ENCODE measurements at places on chromosomes 5 and 9.

- DNase-seq = no peak
Observed at GRCh38 chr9:136105398-136106135, 10.5 kb upstream of the NACC2 start.

- DNase-seq = no peak
Observed at GRCh38 chr5:154206311-154206710, 15.8 kb downstream of the GALNT10 start.

GRCh38 chr5:18465833-18466681 lies 831.8 kb downstream of the TAF11L14 start:
- peak; percentile 77 for DNase-seq

DNA sequence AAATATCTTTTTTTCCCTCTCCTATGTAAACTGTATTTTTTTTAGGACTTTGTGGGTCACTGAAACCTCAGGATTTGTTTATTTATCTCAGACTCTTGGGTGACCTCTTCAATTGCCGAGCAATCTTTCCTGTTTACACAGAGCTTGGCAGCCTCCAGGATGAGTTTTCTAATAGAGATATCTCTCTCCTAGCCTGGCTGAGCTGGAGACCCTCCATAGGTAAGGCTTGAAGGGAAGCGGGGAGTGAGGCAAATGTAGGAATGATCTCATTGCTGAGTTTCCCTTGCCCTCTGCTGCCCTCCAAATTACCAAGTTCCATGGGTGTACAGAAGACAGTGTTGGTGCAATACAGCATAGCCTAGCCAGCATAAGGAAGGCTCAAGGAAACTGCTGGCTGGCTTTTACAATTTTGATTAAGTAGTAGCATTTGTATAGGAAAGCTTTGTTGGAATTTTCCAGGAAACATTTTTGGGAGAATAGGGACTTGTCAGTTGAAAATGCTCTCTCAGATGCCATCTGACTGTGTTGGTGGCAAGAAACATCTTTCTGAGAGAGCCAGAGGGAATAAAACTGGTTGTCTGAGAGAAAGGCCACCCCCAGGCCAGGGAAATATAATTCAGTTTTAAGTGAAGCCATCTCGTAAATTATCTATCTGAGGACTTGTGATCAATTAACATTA lies 116.0 kb downstream of the NMUR2 start:
- no peak for DNase-seq

DNA sequence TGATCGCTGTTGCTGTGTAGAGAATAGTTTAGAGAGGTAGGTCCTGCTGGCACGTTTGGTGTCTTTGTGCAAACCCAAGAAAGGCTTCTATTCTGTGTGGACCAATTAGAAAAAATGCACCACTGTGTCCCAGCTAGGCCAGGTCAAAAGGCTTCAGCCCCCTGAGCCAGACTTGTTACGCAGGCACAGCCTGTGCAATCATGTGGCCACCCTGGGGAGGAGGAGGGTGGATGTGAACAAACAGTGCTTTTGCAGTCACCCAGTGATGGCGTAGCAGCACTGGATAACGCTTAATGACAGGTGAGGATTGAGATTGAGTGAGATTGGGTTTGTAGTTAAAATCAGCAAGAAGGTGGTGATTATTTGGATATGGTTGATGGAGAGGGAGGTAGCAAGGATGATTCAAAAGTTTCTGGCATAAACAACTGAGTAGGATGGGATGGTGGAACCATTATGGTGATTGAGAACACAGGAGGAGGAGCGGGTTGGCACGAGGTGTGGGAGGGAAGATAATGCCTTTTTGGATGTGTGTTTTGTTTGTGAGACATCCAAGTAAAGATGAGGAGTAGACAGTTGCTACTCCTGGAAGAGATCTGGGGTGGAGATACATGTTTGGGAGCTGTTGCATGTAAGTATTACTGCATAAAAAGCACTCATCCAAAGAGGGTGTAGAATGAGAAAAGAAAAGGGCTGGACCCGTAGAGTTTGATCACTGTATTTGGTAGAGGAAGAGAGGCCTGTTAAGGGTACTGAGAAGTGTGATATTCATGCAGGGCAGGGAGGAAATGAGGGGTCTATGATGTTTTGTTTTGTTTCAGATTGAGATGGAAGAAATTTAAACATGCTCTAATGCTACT lies 6.7 kb downstream of the GCNT1 start:
- DNase-seq = no peak

DNA sequence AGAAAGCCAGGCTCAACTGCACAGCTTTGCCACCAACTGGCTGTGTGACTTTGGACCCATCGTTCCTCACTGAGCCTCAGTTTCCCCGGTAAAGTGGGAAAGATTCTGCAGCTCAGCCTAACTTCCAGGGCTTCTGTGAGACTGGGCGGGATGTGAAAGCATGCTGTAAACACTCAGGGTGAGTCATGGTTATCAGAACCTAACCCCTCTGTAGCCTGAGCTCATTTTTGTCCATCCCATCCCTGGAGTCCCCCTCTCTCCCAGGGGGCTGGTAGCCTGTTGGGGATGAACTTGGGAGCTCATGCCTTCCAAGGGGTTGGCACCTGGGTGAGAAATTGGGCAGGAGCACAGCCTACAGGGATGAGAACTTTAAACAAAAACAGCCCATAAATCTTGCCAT lies 2.3 kb downstream of the CCDC69 start:
- peak; percentile 50 for DNase-seq

DNA sequence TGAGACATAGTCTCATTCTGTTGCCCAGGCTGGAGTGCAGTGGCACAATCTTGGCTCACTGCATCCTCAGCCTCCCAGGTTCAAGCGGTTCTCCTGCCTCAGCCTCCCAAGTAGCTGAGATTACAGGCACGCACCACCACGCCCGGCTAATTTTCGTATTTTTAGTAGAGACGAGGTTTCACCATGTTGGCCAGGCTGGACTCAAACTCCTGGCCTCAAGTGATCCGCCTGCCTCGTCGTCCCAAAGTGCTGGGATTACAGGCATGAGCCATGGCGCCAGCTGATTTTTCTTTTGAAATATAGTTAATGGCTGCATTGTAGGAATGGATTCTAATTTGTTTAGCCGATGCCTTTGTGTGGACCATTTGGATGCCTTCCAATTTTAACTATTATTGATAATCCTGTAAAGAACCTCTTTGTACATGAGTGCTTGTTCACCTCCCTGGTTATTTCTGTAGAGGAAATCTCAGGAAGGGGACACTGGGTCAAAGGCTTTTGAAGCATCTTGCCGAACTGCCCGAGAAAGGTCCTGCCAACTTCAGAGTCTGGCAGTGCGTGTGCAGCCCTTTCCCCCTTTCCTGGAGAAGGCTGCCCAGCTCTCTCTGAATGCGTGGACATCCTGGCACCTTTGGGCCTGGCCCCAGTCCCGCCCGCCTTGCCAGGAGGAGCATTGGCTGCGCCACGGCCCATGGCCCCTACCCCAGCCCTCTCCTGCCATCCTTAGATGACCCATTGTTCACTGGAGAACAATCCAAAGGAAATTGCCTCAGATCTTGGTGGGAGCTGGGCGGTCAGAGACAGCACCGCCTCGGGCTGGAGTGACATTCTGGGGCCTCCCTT lies 8.9 kb upstream of the NUP214 start:
- no peak for DNase-seq

- DNase-seq = peak; percentile 57
Observed at GRCh38 chr9:71647094-71647591, 121.2 kb downstream of the CEMIP2 start.

DNA sequence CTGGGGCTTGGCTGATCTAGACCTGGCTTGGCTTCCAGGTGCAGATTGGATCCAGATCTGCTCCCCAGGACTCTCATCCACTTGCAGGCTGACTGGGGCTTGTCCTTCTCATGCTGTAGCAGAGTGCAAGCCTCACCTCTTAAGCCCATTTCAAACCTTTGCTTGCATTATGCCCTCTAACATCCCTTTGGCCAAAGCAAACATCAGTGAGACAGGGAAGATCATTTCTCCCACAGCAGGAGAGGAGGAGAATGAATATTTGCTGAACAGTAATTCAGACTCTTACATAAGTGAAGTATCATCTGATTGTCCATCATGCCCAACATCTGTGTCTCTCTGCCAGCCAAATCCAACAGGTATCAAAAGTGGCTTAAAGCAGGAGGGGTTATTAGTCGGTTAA lies 194.9 kb downstream of the C9orf152 start:
- no peak for DNase-seq

DNA sequence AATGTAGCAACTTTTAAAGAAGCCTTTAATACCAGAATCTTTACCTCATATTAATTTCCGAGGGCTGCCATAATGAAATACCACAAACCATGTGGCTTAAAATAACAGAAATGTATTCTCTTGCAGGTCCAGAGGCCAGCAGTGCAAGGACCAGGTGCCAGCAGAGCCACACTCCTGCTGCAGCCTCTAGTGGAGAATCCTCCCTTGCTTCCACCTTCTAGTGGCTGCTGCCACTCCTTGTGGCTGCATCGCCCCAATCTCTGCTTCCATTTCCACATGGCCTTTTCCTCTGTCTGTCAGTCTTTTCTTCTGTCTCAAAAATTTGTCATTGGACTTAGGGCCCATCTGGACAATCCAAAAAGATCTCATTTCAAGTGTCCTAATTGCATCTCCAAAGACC lies 401.5 kb downstream of the EFNA5 start:
- DNase-seq = no peak
